ENCODE measurements at places on chromosomes 6 and 20.

DNA sequence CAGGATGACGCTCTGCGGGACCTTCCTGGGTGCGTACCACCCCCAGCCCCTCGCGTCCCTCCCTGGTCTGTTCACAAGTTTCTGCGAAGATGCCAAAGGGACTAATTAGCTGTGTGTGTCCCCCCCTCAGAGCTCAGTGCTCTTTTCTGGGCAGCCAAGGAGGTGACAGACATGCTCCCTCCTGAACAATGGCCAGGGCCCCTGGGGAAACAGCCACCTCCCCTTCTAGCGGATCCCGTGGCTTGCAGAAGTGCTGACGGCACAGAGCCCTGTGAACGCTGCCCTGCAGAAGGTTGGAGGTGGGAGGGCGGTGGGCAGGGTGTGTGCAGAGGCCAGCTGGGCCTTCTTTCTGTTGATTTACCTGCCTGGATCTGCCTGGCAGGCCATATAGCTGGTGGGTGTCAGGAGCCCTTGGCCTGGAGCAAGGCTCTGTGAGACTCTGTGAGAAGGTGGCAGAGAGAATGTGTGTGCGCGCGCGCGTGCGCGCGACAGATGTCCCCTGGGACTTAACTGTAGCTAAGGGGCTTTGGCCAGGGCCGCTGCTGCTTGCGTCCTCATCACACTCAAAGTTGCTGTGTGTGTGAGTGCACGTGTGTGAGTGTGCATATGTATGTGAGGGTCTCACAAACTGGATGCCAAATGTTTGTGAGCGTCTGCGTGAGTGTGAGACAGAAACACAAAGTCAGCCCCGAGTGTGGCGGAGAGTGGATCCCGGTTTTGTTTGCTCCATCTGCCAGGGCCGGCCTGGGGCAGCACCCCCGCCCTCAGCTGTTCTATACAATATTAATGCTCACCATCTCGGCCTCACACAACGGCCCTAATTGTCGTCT is 3.5 kb upstream of the MYT1 start:
- no peak for DNase-seq

GRCh38 chr6:17392978-17393891 is at the start of gene CAP2:
Gene CAP2, plus strand, starts transcription at chr6:17393595. Its CDS starts 27,961 bp downstream, at chr6:17421556.
- DNase-seq = no peak

DNA sequence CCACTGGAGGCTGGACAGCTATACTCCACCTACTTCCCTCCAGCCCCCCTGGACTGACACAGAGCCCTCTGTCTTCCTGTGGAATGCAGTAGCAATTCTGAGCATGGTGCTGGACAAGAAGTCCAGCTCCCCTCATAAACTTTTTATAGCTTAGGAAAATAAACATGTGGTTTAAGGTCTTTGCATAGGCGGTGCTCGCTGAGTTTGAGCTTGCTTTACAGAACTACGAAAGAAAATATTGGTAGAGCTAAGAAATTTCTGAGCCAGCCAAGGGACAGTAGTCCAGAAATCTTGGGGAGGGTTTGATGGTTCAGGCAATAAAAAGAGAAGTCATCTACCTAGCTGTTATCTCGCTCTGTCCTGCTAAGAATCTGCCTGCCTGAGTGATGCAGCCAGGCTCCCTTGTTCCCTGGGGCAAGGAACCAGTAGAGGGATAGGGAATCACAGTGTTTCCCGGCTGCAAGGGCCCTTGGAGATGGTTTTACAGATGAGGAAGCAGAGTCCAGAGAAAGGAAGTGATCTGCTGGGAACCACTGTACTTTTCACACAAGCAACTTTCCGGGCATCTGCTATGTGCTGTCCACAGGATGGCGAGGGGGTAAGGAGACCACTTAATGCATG is 343.4 kb downstream of the CDC5L start:
- peak; percentile 32 for DNase-seq

GRCh38 chr20:38601216-38602184 is at the start of gene ARHGAP40:
Gene ARHGAP40, plus strand, starts transcription at chr20:38601809.
- DNase-seq = no peak

DNA sequence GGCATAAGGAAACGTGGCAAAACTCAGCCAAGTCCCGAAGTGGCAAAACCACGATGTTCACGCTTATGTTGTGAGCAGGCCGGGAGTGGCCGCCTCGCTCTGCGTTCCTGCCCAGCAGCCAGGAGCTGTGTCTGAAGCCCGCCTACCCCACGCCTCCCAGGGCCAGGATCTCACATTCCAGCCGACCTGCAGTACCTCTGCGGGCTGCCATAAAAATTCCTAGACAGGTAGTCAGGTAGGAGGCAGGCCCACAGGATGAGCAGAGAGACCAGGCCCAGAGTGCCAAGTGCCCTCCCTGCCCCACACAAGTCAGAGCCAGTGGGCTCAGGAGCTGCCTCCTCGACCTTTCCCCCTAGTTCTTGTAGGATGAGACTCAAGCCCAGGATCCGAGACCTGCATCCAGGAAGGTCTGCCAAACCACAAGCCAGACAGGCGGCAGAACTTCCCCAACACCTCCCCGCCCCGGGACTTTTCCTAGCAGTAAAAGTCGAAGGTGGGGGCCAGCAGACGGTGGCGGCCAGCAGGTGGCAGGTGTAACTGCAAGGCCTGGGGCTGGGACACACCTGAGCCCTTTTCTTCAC is 16.7 kb downstream of the PMEPA1 start:
- DNase-seq = no peak

DNA sequence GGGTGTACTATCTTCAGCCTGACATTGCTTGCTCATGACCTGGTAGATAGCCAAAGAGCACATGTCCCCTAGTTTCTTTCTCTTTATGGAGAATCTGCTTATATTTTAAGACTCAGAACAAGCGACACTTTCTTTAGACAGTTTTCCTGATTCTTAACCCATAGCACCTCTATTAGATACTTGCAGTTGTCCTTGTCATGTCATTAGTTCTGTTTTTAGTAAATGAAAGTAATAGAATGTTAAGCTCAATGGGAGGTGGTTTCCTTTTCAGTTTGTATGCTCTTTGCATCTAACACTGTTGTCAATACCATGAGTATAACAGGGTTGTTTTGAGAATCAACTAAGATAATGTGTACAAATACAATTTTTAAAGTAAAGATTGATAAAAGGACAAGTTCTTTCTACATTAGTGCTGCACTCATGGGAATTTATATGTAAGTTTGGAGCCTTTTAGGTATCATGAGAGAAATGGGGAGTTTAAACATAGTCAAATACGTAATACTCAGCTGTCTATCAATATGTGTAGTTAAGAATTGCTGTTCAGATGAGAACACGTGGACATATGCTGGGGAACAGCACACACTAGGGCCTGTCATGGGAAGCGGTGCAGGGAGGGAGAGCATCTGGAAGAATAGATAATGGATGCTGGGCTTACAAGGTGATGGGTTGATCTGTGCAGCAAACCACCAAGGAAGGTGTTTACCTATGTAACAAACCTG is 124.3 kb downstream of the GRM1 start:
- DNase-seq = no peak

- DNase-seq = no peak
Observed at GRCh38 chr20:18440403-18440802, 26.4 kb downstream of the DZANK1 start.

- DNase-seq = peak; percentile 44
Observed at GRCh38 chr20:48983423-48984400, 62.2 kb downstream of the ARFGEF2 start.

DNA sequence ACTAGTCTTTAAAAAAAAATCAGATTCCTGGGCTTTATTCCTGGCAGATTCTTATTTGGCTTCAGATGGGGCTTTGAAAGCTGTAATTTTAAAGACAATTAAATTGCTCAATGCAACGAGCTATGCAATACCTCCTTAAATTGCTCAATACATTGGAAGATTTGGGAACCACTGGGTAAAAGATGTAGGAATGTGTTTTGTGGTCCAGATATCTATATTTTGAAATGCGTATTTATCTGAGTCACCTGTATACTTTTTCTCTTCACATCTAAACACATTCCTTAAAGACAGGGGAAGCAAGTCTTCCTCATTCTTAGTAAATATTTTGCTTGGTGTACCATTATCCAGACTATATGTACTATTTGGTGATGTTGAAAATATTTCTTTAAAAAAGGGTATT is 29.6 kb upstream of the MAP7 start:
- no peak for DNase-seq

DNA sequence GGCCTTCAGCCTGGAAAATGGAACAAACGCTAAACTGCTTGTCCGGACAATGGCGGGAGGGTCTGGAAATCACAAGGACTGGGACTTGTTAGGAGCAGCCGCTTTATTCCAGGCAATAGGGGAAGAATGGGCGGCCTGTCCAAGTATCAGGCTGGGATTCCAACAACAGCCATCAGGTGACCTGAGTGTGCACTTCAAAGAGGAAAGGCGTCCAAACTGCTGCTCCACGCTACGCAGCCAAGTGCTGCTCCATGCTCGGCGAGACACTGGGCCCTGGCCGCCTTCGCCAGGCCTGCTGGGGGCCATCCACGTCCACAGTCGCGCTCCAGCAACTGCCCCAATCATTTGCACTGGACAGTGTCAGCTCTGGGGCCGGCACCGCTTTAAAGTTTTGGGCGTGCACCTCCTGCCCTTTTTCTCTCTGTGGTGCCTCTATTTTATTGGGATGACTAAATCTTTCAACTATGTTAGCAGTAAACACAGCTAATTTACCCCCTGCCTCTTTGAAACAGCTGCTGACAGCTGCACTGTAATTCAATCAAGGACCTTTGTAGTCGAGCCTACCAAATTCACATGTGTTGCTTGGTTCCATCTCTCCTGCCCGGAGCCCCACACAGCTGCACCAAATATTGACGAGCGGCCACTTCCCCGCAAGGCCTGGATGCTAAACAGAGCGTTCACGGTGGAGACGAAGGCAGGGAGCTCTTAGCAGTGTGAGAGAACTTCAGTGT is 98.3 kb downstream of the BMP7 start:
- peak; percentile 10 for DNase-seq

DNA sequence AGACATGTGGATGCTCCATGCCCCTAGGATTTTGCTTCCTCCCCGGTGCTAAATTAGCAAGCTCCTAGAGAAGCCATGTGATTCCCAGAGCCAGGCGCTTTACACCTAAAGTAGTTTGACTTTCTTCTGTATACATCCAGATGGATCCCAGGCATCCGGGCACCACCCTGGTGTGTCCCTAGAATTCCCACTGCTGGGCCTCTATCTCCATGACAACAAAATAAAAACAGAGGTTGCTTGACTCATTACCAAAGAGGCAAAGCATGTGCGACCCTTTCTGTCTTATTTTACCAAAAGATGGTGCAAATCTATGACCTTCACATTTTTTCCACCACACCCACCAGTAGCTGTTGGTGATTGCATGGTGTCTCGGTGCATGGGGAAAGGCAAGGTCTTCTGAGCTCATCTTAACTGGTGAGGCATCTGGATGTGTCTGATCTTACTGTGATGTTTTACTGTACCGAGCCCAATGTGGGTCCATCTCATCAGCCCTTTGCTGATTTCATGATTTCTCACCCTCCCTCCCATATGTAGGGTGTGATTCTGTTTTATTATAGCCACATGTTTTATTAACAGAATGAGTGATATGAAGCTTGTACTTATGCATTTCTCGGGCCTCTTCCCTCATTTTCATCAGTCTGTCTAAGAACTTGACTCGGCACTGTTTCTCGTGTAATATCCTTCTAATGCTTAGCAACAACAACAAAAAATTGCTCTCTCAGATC is 27.4 kb upstream of the VAPB start:
- DNase-seq = peak; percentile 69

GRCh38 chr6:157182503-157183264 is 140.6 kb downstream of the TMEM242 start:
- no peak for DNase-seq

DNA sequence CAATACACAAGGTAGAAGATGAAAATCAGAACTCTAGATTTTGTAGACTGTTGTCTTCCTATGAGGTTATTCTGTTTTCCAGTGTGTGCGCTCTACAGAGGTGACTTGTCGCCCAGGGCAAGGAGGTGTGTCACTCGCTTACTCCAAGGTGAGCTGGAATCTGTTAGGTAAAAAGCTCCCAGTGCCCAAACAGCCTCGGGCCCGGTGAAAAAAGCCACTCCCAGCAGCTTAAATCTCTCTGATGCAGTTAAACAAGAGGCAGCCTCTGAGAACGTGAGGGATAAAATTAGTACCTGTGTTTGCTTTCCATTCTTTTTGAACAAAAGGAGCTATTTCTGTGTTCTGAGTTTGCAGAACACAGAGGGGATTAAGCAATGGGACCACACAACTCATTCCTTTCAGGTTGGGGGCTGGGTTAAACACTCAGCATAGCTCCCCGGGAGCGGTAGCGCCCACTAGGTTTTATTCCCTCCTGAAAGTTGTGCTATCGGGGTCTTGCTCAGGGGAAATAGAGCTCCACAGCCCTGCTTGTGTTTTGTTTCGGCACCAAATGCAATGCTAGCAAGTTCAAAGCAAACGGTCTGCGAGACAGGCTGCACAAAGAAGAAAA is 181.2 kb downstream of the FOXA2 start:
- no peak for DNase-seq

GRCh38 chr20:10611357-10611756 is 62.4 kb downstream of the JAG1 start:
- no peak for DNase-seq

GRCh38 chr6:30940361-30940986 is at the start of gene MUCL3:
Gene MUCL3, plus strand, starts transcription at chr6:30940973. Its CDS starts 27 bp downstream, at chr6:30941000.
- DNase-seq = no peak

DNA sequence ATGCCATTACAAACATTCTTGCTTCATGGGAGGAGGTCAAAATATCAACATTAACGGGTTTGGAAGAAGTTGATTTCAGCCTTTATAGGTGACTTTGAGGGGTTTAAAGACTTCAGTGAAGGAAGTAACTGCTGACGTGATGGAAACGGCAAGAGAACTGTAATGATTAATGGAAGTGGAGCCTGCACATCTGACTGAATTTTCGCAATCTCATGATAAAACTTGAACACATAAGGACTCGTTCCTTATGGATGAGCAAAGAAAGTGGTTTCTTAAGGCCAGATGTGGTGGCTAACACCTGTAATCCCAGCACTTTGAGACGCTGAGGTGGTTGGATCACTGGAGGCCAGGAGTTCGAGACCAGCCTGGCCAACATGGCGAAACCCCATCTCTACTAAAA is 226.1 kb downstream of the BCAS1 start:
- no peak for DNase-seq

GRCh38 chr6:170293341-170294231 is 2.7 kb upstream of the DLL1 start:
- DNase-seq = no peak

- DNase-seq = no peak
Observed at GRCh38 chr6:24547243-24547642, 52.5 kb downstream of the ALDH5A1 start.

DNA sequence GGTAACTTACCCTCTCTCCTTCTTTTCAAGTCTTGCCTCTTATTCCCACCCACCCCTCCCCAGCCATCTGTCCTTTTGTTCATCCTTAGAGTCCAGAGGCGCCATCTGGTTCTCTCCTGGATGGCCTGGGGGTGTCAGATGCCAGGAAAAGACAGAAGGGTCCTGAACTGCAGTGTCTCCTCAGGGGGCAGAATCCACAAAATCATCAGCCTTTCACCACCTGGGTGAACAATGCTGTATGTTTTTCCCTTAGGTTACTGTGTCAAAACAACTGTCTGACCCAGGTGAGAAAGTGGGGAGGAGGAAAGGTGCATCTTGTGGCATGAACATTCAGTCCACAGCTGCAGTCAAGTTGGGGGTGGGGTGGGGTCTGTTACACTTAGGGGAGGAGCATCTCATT is 47.9 kb upstream of the FYN start:
- DNase-seq = no peak

GRCh38 chr6:140915103-140915502 is 1217.6 kb upstream of the GJE1 start:
- no peak for DNase-seq

- DNase-seq = no peak
Observed at GRCh38 chr6:48613231-48613949, 502.4 kb upstream of the PTCHD4 start.

GRCh38 chr6:3905945-3906845 is 57.0 kb downstream of the FAM50B start:
- no peak for DNase-seq

GRCh38 chr6:44265722-44266233 is 427 bp upstream of the NFKBIE start:
- DNase-seq = no peak

Measured in GM04504 (cell line).